ENCODE measurements at places on chromosomes 16 and 17.

- no peak for DNase-seq
Measured at GRCh38 chr16:85164838-85165516, 52.7 kb upstream of the CIBAR2 start.

GRCh38 chr17:19642373-19642893 lies 6.1 kb upstream of the ALDH3A2 start:
- DNase-seq = no peak

DNA sequence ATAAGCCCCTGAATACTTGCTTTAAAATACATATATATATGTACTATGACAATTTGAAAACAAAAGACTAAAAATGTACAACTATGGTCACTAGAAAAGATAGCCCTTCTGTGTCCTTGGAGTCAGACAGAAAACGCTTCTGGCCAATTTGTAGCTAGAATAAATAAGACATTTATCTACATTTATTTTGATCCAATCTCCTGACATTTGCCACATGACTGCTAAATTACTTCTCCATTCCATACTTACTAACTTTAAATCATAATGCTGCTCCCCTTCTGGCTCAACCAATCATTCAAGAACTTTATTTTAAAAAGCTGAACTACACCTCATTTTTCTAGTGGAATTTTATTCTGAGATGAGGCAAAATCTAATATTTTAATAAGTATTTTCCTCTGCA lies 65.8 kb downstream of the CYTH1 start:
- DNase-seq = no peak

DNA sequence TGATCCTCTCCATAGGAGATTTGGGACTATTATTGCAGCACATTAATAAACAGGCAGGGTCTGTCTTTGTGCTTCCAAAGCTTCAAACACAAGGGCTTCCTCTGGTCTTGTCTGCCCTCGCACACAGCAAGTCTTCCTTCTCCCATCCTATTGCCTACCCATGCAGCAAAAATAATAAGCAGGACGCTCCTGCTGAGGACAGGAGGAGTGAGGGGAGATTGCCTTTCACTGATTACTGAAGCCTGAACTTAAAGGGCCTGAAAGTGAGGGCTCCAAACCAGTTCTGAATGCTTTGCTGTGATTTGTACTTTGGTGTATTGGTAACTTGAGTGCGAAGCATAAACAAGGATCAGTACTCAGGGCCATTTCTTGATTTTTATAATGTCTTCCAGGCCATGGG lies 197.6 kb upstream of the XYLT1 start:
- no peak for DNase-seq

- DNase-seq = no peak
Measured at GRCh38 chr16:54921206-54921824, 9.3 kb upstream of the IRX5 start.

- DNase-seq = no peak
Measured at GRCh38 chr16:10552281-10552680, 28.1 kb downstream of the EMP2 start.

- no peak for DNase-seq
Measured at GRCh38 chr17:73139296-73139695, 25.5 kb upstream of the SSTR2 start.

DNA sequence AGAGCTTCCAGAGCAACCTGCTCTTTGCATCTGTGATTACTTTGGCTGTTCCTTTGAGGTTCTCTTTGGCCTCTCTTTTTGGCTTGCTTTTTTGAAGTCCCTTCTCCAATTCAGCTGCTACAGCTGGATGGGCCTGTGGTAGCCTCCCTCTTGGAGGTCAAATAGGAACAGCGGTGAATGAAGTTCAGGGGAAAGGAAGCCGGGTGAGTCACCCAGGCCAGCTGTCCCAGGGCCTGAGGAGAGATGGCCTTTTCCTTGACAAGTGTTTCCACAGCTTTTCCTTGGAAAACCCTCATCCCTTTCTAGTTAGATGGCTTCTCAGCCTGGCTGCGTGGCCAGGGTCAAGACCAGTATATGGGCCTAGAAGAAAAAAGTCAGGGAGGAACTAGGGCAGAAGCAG lies 103.1 kb downstream of the STX8 start:
- no peak for DNase-seq

- DNase-seq = no peak
Measured at GRCh38 chr17:76253841-76254240, 11.3 kb upstream of the UBALD2 start.

- DNase-seq = no peak
Measured at GRCh38 chr16:82651921-82652601, 25.3 kb downstream of the CDH13 start.

- DNase-seq = no peak
Measured at GRCh38 chr16:5450409-5451104, 353.0 kb upstream of the EEF2KMT start.

GRCh38 chr17:40323391-40324381 lies 14.7 kb downstream of the RARA start:
- DNase-seq = peak; percentile 55

- DNase-seq = no peak
Measured at GRCh38 chr17:70813355-70813930, 644.1 kb downstream of the KCNJ2 start.

- DNase-seq = no peak
Measured at GRCh38 chr17:2483084-2483483, 28.6 kb downstream of the METTL16 start.

- peak; percentile 35 for DNase-seq
Measured at GRCh38 chr17:56499799-56500388, 93.6 kb upstream of the NOG start.

- no peak for DNase-seq
Measured at GRCh38 chr17:31674717-31675349, 184.2 kb downstream of the COPRS start.

DNA sequence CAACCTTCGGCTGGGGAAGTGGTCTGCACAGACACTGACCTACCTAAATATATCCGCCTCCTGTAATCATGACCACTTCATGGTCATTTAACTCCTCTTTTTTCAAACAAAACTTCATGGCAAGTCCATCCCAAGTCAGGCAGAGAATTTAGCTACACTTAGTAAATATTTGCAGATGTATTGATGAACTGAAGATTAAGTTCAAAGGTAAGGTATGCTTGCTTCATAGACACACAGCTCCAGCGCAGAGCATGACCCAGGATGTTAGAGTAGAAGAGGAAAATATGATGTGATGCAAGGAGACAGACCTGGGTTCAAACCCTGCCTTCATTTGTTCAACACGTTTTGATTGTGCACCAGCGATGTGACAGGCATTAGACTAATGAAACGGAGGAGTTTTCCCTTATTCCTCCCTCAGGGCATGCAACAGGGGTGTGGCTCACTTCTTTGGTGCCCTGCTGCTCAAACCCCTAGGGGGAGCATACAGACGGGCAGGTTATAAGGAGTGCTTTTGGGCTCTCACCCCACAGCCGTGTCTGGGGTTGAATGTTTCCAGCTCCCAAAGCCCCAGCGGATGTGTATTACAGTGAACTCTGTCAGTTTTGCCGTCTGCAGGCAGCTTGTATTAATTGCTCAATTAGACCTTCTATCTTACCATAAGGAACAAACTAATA lies 23.9 kb upstream of the CLEC3A start:
- no peak for DNase-seq
